CD4-positive, alpha-beta T cell treated with Interleukin-2 at 100 ng/mL for 4 hours (primary cell): ENCODE measurements at places on chromosomes 7 and 10.

DNA sequence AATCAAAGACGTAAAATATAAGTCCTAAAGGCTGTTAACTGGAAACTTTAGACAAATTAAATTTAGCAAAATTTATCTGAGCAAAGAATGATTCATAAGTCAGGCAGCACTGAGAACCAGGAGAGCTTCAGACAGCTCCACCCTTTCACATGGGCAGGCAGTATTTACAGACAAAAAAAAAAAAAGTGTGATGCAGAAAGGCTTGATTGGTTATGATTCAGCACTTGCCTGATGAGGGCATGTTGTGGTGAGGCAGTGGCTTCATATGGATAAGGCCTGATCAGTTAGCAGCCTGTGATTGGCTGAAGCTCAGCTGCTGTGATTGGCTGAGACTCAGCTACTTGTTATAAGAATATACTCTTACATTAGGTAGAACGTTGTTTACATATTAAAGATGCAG is 495.4 kb upstream of the POM121L12 start:
- no peak for DNase-seq

DNA sequence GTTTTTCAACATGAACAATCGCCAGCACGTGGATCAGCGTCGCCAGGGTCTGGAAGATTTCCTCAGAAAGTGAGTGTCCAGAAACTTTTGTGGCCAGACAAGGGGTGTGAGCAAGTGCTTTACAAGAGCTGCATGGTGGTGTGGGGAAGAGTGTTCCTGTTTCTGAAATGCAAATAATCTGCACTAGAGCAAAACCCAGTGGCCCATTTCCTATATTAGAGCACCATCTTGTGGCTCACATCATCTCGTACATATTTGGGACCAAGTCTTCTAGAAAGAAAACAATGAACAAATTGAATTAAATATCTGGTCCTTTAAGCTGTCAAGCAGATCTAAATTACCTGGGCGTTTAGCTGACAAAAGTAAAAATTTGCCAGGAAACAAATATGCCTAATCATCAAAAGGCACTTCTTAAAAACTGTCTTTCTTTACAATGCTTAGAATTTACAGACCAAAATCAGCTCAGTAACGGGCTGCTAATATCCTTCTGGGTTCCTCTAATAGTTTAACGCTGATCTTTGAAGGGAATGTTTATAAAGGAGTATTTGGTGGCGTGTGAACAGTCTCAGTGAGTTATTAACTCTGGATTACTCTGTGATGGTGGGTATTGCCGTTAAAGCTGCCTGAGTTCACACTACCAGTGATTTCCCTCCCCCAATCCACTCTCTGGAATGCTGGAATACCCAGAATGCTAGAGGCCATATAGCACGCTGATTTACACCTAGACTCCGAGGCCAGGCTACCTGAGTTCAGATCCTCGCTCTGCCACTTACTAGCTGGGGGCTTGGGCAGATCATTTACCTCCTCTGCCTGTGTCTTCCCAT is 73.6 kb downstream of the SNX10 start:
- DNase-seq = peak; percentile 74

- no peak for DNase-seq
These were observed 169.4 kb downstream of the CCDC3 start for GRCh38 chr10:12832096-12832495.

DNA sequence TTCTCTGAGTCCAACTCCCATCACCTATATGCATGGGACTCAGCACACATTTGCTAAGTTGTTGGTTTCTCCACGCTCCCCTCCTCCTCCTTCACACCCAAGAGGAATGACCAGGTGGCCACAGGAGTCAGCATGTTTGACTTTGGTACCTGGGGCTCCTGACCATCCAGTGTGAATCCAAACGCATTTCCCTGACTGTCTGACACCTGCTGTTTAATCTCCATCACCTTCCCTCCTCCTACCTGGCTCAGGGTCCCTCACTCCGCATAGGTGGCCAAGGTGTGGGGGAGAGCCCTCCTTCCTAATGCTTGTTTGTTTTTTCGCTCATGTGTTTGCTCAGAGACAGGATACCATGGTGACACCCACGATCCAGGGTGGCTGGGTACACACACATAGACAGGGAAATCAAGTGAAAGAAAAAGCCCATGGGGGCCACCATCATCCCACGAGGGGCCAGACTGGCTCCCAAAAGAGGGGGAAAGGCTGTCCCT is 194.9 kb downstream of the KCNMA1 start:
- no peak for DNase-seq

DNA sequence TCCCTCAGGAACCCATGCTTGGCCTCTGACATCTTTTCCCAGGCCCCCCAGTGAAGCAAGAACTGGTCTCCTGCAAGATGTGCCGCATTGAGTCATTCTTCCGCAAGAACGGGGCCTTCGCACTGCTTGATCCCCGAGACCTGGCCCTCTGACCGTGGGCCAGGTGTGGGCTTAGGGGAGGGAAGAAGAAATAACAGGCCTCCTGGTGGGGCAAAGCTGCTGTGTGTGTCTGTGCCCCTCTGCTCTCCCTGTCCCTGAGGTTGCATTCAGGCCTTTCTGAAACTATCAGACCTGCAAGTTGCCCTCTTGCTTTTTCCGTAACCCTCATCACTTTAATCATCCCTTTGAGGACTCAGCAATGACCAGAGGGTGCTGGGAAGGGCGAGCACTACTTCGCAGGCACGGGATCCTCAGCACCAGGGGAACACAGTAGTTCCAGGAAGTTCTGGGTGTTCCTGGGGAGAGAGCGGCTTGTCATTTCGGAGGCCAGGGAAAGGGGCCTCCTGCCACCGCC is 6.0 kb downstream of the ATP6V1F start:
- DNase-seq = no peak

DNA sequence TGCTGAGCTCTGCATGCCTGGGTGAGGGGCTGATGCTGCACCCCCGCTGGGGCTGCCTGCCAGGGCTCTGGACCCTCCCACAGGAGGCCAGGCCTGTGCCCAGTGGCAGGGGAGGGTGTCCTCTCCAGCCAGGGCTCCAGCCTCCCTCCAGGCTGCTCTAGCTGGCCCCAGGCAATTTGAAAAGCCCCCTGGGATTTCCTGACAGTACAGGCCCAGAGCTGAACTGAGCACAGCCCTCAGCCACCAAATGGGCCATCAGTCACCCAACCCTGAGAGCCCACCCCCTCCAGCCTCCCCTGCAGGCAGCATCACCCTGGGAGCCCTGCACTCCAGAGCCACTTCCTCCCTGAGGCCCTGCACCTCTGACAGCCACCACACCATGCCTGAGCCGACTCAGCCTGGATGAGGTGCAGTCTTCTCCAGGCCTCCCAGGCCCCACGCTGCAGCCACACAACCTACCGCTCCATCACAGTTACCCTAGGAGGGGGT is 101.8 kb upstream of the RET start:
- no peak for DNase-seq

GRCh38 chr10:17683541-17683940 is 39.6 kb downstream of the STAM start:
- no peak for DNase-seq

GRCh38 chr10:44010873-44011602 is 362.4 kb upstream of the ZNF32 start:
- no peak for DNase-seq

DNA sequence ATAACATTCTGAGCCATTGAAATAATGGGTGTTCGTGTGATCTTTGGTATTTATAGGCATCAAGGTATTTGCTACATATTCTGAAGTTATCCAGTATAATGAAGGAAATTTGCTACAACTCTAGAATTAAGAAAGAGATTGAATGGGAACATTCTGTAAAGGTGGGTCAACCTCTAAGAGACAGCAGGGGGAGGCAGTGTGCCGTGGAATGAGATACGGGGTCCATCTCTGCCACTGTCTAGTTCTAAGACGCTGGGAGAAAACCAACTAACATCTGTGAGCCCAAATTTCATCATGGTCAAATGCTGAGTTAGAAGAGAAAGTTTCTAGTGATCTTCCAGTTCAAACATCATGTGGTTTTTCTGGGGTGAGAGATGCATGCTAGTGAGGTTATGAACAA is 368.9 kb downstream of the SORCS1 start:
- no peak for DNase-seq

DNA sequence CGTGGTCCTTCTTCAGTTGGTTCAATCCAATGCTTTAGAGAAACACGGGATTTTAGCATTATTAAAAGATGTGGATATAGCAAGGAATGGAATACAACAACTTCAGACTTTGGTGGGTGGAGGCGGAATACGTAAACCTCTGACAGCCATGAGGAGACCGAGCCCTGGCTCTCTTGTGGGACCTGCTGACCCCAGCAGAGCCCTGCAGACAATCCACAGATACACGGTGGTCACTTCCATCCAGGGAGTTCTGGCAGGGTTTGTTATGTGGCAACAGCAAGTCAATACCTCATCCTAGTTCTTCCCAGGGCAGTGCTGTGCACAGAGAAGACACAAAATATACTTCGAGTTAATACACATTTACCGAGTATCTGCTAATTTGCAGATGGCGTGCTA is 118.5 kb upstream of the DIP2C start:
- no peak for DNase-seq

GRCh38 chr7:157194948-157195347 is 56.2 kb downstream of the UBE3C start:
- DNase-seq = no peak

GRCh38 chr7:41536873-41537665 is 165.8 kb downstream of the INHBA start:
- DNase-seq = no peak

DNA sequence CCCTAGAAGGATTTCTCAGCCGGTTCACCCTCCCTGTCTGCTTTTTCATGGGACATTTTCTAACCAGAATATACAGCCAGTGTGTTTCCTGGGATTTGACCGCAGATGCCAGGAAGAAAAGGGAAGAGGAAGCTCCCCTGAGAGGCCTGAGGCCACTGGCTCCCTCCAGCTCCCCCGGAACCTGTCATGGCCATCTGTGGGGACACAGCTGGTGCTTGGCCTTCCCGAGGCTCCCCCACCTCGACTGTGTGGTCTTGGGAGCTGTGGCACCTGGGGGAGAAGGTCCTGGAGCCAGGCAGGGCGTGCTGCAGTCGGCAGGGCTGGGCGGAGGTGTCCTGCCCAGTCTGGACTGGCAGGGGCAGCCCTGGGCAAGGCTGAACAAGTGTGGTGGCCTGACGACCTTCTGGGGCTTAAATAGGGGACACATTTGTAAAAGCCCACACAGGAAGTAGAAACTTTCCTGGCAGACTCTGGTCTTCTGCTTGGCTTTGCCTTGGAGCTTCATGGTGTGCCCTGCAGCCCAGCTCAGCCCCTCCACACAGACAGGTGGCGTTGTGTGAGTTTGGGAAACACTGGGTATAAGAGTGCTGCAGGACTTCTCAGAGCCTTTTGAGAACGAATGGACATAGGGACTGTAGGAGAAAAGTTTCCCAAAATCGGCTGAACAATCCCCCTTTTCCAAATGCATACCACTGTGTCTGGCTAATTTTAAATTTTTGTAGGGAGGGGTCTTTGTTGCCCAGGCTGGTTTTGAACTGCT is 6.8 kb downstream of the BRI3 start:
- DNase-seq = no peak

DNA sequence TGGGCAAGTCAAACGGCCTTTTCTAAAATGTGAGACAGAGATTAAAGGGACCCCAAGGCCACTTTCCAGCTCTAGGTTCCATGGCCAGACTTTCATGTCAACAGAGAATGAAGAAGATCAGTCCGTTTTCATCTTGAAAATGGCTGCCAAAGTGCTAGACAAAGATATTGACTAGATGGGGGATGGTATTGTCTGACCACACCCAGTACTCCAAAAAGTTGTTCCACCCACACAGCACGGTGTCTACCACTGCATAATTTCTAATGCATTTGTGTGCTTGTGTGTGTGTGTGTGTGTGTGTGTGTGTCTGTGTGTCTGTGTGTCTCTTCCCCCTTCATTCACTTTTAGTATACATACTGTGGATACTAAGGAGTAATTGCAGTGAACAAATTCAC is 1.3 kb downstream of the COL1A2 start:
- no peak for DNase-seq

- DNase-seq = no peak
These were observed 6.5 kb upstream of the RABGEF1 start for GRCh38 chr7:66734006-66734405.

DNA sequence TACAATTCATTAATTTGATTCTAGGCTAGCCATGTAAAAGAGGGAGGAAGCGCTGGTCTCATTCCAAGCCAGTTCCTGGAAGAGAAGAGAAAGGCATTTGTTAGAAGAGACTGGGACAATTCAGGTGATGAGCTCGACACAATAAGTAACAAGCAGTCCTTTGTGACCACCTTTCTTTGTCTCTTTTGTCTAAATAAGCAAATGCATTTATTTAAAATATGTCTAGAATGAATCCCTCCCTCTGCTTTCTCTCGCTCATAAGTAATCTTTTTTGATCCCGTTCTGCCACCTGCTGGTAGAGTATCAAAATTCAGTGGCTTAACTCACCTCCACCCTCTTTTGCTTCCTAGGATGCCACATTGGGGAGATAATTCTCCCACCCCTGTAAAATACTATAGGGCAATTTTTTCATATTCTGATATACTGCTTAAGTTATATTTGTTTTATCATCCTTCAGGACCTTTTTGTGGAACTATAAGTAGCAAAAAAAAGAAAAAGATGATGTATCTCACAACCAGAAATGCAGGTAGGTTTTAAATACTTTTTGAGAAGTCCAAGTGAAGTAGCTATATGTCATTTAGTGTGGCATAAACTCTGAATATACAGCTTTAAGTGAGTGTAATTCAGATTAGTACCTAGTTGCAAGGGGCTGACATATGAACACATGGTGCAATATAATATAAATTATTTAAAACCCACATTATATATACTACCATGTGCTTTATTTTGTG is 91.5 kb downstream of the GSDME start:
- DNase-seq = peak; percentile 53

- DNase-seq = no peak
These were observed 80.7 kb upstream of the PDCD4 start for GRCh38 chr10:110790913-110791506.

DNA sequence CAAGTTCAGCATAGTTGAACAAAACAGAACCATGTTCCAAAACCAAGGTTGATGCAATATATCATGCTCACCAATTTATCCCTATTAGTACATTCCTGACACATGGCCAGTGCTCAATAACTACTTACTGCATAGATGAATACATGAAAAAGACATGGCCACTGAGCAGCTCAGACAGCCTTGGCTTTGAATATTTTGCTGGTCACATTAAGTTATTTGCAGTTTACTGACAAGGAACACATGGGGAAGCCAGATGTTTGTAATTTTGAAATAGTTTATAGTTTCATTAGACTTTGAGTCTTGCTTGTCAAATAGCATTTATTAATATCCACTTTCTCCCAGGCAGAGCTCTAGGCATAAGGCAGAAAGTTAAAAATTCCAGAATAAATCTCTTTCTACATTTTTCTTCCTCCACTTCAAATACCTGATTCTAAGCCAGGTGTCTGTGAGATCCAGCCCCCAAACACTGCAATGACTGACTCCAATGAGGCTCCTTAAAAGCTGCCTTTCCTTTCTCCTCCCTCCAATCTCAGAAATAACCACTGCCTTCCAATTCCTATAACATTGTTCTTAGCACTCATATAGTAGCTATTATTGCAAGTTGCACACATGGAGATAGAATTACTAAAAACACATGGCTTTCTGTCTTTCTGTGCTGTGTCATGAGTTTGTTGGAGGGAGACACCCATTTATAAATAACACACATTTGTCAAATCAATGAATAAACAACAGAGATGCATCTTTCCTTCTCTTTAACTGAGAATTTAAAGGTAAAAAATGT is 91.3 kb downstream of the PCGF5 start:
- DNase-seq = no peak
